ENCODE measurements at places on chromosomes 6 and 20. TPM values are rescaled to one million over a fixed set of nuclear protein-coding genes. Genes with fewer than 3 reads are reported as not detected.

The DCDC2 gene
- 0.88 TPM for polyA plus RNA-seq

The NTSR1 gene
- polyA plus RNA-seq, result 0.48 TPM

The MED20 gene
- polyA plus RNA-seq, result 36.1 TPM

- DNase-seq, result peak; percentile 83
Observed at GRCh38 chr6:1856381-1856780, 246.7 kb downstream of the FOXC1 start.

DNA sequence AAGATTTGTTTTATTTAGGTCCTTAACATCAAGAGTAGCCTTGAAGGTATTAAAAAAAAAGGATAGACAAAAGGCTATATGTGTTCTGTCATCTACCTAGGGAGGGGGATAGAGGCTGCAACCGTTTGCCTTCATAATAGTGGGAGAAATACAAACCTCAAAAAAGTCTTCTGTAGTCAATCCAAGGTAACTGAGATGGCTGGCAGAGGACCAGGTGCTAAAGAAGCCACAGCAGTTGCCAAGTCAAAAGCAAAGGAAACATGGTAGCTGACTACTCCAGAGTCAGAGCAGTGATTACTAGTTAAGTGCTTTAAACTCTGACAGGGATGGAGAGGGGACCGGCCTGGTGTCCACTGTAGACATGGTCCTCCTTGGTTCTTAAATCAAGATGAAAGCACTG is 249.4 kb downstream of the PTPRK start:
- DNase-seq, result peak; percentile 25

DNA sequence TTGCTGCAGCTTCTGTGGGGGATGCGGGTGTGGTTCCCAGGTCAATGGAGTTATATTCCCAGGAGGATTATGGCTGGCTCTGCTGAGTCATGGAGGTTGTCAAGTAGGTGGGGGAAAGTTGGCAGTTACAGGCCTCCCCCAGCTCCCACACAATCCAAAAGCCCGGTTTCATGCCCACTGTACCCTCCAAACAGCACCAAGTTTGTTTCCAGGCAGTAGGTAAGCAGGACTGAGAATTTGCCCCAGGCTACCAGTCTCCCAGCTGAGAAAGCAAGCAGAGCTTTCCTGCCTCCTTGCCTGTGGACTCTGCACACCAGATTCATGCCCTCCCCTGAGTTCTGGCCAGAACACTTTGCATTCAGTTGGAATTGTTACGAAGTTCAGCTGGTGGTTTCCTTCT is 578.2 kb downstream of the MEI4 start:
- no peak for DNase-seq

All from brain (organoid and tissue), 16 donors.